ENCODE measurements at places on chromosomes 11 and 22. TPM values are rescaled to one million over a fixed set of nuclear protein-coding genes. Genes with fewer than 3 reads are reported as not detected.

FOLR2 gene
- not detected for total RNA-seq

DNA sequence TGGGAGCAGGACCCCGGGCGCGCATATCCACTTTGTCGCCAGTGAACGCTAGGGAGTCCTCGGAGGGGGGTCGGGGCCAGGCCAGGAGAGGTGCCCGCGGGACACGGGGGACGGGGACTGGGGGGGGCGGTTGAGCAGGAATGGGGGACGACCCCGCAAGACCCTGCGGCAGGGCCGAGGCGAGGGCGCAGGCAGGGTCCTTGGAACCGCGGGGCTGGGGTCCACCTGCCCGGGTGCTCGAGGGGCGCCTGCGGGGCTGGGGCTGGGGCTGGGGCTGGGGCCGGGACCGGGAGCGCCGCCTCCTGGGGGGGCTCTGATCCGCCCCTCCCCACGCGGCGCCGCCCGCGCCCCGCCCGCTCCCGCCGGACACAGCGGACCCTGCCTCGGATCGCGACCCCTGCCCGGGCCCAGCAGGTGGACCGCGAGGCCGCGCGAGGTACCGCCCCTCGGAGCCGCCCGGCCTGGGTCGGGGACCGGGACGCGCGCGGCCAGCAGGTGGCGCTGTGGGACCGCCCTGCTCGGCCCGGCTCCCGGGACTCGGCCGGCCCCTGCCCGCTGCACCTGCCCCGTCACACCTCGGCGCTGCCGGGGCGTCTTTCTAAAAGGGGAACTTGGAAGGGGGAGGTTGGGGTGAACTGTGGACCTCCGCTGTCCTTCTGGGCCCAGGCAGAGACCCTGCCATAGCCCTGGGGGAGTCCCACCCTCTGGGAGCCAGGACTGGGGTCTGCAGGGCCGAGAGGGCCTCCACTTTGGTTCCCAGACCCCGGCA, 11.0 kb downstream of the CRELD2 start:
- peak; percentile 74 for DNase-seq

- no peak for DNase-seq
These were observed 5.0 kb downstream of the SHANK3 start for GRCh38 chr22:50677493-50678217.

DNA sequence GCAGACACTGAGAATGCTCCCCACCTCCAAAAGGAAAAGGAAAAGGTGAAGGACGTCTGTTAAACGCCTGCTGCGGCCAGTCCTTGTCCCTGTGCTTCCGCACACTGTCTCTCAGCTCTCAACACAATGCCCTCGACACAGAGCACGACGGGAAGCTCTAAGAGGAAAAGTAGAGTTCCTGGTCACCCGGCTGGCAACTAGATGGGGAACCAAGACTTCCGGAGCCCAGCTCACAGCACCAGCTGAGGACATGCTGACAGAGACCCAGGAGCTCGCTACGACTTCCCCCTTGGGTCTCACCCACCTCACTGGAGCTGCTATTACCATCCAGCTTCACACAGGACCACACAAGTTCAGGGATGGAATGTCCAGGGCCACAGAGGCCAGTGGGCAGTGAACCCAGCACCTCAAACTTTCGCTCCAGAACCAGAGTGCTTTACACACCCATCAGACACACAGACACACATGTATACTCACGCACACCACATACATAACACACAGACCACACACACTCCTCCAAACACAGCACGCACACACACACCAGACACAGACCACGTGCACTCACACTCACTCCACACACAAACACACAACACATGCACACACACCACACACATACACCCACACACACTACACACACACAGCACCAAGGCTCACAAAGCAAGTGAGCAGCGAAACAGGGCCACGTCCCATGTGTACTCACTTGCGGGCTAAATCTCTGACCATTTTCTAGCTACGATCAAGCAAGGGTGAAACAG, 9.6 kb downstream of the SULT4A1 start:
- DNase-seq = peak; percentile 22

CCDC116 gene
- 0.22 TPM for total RNA-seq

KCNJ1 gene
- not detected for total RNA-seq

DNA sequence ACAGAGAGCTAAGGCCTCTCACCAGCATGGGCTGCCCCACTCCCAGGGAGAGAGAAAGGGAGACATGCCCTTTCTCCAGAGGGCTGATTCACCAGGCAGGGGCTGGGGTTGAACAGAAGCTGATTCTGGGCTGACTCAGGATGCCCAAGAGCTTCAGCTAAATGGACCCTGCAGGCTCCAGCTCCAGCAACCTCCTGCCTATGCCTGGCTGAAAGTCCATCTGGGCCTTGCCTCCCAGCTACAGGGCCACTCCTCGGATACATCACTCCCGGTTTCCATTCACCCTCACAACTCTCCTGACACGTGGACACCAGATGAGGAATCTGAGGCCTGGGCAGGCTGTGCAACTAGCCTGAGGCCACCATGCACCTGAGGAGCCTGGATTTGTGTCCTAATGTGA, 215.5 kb downstream of the BUD13 start:
- no peak for DNase-seq

LMNTD2 gene
- total RNA-seq = 4.7 TPM

DNA sequence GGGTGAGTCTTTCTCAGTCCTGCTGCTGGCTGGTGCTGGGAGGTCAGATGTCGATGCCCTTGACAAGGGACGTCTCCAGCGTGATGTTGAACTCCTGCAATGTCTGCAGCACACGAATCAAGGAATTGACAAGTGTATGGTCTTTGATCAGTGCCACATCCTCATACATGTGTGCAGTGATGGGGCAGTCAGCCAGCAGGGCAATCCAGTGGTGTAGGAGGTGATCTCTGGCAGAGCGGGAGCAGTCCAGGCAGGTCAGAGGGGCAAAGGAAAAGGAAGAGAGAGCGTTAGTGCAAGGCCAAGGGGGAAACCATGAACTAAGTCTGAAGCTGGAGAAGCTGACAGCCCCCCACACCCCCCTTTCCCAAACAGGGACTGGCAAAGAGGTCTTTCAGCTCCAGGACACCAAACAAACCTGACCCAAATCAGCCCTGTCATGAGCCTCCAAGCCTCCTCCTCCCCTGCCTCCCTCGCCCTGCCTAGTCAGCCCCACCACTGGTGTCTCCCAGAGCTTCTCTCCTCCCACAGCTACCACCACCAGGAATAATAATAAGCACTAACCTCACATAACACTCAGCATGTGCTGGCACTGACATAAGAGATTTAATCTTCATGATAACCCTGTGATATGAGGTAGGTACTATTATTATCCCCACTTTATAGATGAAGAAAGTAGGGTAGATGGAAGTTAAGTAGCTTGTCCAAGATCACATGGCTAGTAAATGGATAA, 48.4 kb upstream of the SCUBE2 start:
- no peak for DNase-seq

CREBZF gene
- 50.2 TPM for total RNA-seq

DNA sequence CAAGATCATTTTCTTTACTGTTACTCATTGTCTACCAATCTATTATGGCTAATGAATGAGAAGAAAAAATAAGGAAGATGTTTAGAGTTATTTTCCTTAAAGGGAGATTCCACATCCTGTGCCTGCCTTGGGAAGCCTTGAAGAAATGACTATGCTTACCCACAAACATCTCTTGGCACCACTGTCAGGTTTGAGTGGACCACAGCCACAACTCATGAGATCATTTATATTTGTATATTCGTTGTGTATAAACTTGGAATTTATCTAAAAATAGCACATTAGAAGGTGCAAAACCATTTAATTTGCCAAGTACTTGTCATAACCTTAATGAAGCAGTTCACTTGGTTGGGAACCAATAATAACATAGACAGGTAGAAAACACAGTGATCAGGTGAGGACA, 740.8 kb downstream of the DLG2 start:
- DNase-seq = no peak

DNA sequence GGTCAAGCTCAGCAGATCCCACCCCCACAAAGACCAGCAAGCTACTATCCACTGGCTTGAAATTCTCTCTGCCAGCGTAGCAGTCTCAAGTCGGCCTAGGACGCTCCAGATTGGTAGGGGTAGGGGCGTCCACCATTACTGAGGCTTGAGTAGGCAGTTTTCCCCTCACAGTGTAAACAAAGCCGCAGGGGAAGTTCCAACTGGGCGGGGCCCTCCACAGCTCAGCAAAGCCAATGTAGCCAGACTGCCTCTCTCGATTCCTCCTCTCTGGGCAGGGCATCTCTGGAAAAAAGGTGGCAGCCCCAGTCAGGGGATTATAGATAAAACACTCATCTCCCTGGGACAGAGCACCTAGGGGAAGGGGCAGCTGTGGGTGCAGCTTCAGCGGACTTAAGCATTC, 1064.9 kb upstream of the TENM4 start:
- DNase-seq = peak; percentile 34

DNA sequence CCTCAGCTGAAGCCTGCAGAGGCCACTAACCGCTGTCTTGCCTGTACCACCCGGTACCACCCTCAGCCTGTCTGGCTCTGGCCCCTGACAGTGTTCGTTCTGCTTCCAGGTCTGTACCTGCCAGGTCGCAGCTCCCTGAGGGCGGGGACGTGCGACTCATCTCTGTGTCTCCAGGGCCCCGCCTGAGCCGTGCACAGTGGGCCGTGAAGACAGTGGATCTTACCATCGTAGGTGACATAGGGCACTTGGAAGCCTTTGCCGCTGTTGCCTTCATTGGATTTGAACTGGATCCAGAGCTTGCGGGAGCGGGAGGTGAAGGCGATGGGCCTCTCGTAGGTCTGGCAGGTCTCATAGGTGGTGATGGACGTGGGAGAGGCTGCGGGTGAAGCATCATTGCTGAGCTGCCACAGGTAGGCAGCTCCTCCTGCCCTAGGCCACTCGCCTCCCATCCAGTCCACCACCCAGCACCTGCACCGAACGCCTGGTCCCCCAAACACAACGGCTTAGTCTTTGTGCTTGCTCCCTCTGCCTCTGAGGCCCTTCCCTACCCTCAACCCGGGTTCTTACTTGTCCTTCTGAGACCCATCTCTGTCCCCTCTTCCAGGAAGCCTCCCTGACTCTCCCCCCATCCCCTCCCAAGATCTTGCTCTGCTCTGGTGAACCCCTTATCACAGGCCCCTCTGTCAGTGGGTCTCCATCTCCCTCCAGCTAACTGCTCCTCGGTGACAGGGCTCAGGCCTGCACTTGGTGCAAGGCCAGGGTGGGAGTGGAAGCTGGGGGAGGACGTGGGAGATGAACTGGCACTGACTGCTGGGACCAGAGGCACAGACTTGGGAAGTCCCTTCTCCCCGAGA, 21.1 kb upstream of the TTLL12 start:
- DNase-seq = no peak

- DNase-seq = no peak
These were observed 13.7 kb upstream of the POU2AF2 start for GRCh38 chr11:111231836-111232235.

PARVG gene
- total RNA-seq = 1.3 TPM

ASPHD2 gene
- total RNA-seq = 8.5 TPM

SCN4B gene
- 1.6 TPM for total RNA-seq

DNA sequence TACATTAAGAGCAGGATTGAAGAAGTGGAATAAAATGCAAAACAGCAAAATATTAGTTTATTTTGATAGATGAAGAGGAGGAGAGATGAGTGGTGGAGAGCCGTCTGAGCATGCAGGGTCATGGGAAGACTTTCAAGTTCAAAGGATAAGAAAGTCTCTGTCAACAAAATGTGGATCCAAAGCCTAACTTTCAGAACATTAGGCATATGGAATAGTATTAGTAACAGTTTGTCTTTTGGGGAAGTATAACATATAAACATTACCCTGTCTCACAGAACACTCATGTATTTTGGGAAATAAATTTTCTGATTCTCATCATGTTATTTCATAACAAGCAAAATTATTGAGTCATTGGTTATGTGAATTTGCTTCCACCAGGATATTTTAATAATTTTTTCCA, 104.3 kb upstream of the CEP126 start:
- DNase-seq = no peak

Data from H9 (cell line).